ENCODE measurements at places on chromosomes 11 and 22.
A peak's percentile ranks its signal among the peaks of the same experiment; 100 is the strongest.

GRCh38 chr11:69841859-69842698, 22.9 kb upstream of the FGF3 start:
- no peak for DNase-seq

DNA sequence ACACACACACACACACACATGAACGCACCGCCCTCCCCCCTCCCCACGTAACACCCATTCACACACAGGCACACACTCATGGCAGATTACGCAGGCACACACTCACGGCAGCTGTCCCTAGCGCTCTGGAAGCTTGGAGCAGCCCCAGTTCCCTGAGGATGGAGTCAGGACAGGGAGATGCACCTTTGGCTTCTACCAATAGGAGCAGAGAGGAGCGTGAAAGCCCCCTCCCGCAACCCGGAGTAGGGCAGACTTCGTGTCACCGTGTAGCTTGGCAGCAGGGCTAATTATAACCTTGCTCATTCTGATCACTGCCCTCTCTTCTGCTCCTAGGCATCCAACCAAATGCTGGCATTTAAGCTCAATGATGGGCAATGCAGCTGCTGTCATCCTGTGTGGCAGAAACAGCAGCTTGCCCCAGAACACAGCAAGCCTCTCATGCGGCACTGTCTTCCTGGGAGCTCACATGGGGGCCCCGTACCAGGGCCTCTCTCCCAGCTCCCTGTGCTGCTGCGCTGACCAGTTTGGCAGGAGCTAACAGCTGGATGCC, 31.9 kb downstream of the ANKK1 start:
- no peak for DNase-seq

DNA sequence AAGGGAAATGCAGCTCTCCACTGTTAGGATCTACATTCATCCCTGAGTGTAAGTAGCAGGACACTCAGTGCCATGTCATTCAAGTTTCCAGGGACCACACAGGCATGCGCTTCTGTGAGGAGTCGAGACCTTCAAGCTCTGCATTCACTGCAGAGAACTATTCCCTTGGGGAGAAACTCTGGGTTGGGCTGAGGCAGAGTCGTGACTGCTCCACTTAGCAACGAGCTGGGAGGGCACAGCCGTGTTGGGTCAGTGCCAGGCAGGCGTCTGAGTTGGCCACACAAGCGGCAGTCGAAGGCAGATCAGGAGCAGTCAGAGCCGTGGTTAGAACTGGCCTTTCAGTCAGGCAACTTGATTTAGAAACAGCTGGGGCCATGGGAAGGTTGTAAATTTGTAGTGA, 14.7 kb downstream of the MPEG1 start:
- peak; percentile 60 for DNase-seq

GRCh38 chr11:76723142-76723541, 52.6 kb upstream of the LRRC32 start:
- no peak for DNase-seq

DNA sequence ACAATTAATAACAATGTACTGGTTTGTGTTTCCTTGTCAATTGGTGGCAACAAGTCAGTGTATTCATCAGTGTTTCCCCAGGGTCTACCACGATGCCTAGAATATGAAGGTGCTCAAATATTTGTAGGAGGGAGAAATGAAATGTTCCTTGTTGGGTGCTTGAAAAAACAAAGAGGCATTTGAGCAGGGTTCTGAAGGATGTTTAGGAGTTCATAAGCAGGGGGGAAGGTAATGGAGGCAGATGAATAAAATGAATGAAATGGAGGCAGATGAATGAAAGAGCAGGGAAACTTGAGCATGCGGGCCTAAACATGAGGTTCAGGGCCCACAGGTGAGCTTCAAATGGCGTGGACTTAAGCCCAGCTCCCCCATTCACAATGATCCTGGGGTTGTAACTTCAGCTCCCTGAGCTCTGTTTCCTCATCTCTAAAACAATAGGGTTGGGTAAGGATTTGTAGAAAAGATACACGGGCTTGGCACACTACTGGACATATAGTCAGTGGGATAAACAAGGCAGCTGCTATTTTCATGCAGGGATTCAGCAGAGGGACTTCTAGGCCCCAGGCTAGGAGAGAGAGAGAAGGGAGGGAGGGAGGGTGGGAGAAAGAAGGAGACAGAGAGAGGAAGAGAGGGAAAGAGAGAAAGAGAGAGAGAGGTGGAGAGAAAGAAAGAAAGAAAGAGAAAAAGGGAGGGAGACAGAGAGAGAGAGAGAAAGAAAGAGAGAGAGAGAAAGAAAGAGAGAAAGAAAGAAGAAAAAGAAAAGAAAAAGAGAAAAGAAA, 73.7 kb downstream of the MN1 start:
- DNase-seq: no peak

GRCh38 chr11:35815556-35816315, 128.1 kb upstream of the LDLRAD3 start:
- DNase-seq: peak; percentile 86

DNA sequence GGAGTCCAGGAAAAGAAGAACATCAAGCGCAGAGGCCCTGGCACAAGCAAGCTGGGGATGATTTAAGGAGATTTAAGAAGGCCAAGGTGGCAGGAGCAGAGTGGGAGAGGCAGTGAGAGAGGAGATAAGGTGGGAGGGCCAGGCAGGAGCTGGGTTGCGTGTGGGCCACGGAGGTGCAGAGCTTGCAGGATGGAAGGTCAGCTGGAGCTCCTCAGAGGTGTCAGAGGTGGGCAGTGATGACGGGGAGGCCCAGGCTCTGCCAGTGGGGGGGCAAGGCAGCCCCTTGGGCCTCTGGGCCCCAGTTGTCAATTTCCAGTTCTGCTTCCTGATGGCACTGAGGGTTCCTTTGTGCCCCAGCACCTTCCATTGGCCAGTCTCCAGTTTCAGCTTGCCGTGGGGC, 6.5 kb downstream of the FRMD8 start:
- no peak for DNase-seq

DNA sequence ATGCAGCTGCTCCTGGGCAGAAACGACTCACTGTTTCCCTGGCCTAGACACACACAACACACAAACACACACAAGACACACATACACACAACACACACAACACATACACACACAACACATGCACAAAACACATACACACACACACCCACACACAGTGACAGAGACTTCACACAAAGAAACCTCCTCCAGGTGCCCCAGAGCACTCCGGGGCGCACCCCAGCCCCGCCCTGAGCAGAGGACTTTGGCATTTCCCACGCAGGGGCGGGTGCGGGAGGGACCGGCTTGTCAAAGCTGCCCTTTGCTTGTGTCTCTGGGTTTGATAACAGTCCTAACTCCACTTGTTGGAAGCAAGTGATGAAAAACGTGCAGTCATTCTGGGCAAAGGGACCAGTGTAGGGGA, 6.5 kb downstream of the APOBEC3A start:
- no peak for DNase-seq

- DNase-seq: no peak
Observed at GRCh38 chr11:28223577-28223976, 115.4 kb downstream of the METTL15 start.

- no peak for DNase-seq
Observed at GRCh38 chr11:80519596-80520506, 1079.0 kb upstream of the TENM4 start.

DNA sequence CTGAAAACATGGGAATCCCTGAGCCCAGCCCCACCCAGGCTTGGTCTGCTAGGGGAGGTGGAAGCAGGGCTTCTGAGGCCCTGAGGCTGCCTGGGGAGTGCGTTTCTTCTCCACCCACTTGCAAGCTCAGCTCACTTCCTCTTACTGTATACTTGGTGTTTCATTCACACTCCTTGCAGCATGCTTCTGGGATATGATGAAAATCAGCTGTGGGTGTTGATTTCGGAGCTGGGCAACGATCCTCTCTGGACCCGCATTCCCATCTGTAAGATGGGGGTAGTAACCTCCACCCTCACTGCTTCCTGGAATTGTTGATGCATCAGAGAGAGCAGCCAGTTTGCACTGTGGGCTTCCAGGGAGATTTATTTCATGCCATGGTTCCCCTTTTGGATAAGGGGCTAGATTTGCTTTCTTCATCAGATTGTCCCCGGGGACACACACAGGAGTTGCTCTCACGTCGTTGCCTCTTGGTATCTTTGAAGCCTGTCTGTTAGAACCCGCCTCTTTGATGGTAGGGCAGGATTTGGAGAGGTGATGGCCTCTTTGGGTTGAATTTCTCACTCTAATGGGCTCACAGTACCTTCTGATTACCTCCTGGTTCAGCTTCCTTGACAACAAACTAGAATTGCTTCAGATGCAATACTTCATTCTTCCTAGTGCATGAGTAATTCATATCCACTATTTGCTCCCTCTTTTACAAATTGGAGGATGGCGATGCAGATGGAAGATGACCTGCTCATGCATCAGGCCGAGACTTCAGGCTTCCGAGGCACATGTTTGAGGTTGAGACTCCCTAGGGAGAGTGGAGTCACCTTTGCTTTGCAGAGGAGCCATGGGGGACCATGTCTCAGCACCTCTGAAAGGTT, 40.4 kb downstream of the BCR start:
- DNase-seq: no peak

DNA sequence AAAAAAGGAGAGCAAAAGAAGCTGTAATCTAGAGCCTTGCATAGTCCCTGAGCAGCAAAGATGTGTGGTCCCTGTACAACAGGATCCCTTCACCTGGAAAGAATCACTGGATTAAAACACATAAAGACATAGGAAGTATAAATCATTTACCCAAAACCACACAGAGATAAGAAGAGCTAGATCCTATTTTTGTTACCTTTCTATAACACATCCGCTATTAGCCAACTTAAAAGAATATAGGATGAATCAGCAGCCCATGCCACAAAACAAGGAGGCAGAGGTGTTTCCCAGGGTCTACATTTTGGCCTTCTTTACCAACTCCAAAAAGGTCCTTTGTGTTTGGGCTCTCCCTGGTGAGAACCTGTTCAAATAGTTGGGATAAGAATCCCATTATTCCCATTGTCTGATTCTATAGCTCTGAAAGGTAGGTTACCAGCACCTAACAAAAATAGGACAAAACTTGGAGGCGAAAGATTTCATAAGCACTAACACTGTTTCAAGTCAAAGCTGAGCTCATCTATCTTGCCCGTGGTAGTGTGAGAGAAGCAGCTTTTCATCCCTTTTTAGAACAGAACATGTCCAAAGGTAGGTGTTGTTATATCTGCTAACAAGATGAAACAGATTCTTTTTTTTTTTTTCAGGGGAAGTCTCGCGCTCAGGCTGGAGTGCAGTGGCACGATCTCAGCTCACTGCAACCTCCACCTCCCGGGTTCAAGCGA, 26.8 kb downstream of the PAK1 start:
- no peak for DNase-seq

GRCh38 chr11:394034-394857, at the start of gene PKP3:
TSS of gene PKP3 (plus strand) at chr11:394209. CDS start at chr11:394293, 84 bp downstream.
- no peak for DNase-seq

DNA sequence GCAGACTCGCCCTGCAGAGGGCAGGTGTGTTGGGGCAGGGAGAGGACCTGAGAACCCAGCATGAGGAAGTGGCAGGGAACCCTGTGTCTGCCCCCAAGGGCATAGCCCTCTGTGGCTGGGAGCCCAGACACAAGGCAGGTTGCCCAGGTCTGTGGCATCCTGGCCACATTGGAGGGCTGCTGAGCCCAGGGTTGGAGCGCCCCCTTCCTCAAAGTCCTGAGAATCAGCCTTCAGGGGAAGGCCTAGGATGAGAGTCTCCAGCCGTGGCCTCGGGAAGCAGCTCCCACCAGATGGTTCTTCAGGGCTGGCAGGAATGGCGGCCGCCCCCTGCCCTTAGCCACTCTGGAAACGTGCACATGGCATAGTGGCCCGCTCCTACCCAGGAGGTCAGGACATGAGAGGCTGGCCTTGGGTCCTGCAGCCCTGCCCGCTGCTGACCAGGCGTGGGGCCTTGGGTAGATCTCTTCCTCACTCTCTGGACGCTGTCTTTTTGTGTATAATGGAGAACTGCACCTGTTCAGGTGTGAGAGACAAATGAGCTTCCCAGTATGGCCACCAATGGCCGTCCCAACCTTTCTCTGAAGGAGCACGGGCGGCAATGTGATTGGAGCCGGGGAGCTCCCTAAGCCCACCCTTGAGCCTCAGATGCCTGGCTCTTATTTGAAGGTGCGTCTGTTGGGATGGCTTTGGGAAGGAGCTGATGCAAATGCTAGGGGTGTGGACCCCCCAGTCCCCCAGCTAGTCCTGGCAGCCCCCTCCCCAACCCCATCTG, 4.6 kb upstream of the CDC42BPG start:
- no peak for DNase-seq

DNA sequence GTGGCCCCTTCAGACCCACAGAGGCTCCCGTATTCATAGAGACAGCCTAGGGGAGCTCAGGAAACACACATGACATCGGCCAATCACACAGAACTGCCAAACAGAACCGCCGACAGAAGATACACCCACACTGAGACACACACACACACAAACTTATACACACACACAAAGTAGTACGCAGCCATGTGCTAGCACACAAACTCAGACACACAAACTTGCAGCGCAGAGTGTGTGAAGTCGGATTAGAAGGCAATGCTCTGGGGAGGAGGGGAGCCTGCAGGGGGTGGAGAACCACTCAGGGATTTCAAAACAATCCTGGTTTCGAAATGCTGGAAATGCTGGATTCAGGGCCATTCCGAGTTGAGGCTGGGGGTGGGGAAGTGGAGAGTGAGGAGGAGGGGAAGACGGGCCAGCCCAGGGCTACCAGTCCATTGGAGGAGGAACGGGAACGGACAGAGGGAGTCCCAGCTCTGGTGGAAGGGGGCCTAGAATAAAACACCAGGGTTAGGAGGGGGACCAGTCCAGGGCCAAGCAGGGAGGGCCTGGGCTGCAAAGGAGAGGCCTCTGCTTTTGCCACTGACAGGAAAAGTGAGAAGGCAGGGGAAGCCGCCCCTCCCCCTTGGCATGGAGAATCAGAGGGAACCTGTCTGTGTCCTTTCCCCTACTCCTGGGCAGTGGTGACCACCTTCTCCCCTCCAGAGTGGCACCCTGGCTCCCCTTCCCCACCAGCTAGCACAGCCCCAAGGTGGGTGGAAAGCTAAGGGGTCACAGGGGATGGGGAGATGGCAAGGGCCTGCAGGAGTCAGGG, 4.4 kb downstream of the BCL9L start:
- DNase-seq: no peak

GRCh38 chr22:38760477-38761201, 4.8 kb upstream of the SUN2 start:
- DNase-seq: no peak

- DNase-seq: no peak
Observed at GRCh38 chr22:36052505-36052941, 23.9 kb upstream of the RBFOX2 start.

GRCh38 chr11:27874998-27875830, 175.0 kb upstream of the BDNF start:
- DNase-seq: no peak

- peak; percentile 62 for DNase-seq
Observed at GRCh38 chr22:43424666-43425630, 13.1 kb downstream of the MPPED1 start.

GRCh38 chr11:132312161-132312560, 941.7 kb downstream of the NTM start:
- no peak for DNase-seq

DNA sequence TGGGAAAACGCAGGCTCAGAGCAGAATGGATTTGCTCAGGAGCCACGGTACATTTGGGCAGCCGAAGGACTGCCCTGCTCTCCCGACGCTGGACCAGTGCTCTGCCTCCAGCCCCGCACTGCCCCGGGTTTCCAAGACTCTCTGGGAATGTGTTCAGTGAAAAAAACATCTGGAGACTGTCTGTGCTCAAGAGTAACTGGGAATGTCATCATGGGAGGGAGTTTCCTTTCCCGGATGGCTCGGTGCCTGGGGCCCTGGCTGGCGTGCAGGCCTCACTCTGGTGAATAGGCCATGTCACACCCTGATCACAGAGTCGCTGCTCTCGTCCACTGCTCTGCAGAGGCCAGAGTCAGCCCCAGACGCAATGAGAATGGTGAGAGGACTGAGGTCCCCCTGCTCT, 9.8 kb upstream of the APOL6 start:
- peak; percentile 88 for DNase-seq
